ENCODE measurements at places on chromosomes 13 and 19.

- DNase-seq, result no peak
These were observed 14.3 kb downstream of the SPPL2B start for GRCh38 chr19:2342656-2343288.

GRCh38 chr13:99265821-99266426 lies 7.7 kb upstream of the GPR18 start:
- peak; percentile 49 for DNase-seq

DNA sequence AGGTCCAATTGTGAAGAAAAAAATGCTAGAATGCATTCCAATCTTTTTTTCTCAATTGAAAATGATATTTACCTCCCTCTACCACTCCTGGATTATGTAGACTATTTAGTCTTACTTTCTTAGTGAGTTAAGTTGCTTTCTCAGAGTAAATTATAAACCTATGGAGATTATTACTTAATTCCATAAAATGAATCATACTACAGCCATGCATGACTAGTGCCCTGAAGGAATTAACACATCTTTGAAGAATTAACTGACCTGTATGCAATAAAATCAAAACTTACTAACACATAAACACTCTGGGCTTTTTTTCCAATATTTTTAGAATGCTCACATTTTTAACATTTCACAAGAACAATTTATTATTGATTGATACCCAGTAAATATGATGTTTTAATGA lies 379.4 kb upstream of the DACH1 start:
- no peak for DNase-seq

DNA sequence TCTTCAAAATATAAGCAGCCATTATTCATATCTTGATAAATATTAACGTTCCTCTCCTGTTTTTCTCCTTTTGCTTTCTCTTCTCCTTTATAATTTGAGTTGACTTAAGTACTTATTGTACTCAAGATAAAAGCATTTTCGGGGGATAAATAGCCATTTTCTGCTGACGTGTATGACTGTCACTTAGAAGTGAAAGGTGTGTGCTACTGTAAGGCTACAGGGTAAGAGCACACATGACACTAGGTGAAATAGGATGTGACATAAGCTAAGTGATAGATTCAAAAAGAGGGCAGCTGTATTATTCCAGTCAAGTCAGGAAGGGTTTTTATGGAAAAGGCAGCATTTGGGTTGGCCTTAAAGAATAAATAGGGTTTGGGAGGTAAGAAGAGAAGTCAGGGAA lies 128.5 kb downstream of the GPC6 start:
- DNase-seq, result no peak

DNA sequence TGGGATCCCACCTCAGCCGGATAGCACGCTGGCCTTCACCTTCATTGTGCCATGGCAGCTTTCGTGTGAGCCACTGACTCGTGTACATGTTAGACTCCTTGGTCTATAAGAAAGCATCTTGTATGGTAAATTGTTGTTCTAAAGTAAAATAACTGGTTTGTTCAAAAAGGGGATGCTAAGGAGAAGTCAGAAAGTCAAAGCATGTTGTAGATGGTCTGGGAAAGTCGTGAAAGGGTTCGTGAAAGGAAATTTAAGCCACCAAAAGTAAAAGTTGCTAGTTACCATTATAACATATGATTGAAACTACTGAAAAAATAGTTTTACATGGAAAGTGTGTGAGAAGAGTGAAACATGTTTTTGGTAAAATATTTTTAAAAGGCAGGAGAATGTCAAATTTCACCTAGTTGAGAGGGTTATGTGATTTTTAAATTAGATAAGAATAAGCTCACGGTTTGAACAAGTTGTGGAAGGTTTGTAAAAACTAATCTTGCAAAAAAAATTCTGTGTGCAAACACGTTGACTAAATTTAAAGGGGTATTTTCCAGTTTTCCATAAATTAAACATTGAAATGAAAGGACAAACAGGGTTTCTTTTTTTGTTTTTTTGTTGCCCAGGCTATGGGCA lies 23.4 kb downstream of the DPRX start:
- DNase-seq, result no peak

- no peak for DNase-seq
These were observed 4.1 kb downstream of the C1QTNF9 start for GRCh38 chr13:24313439-24313838.

DNA sequence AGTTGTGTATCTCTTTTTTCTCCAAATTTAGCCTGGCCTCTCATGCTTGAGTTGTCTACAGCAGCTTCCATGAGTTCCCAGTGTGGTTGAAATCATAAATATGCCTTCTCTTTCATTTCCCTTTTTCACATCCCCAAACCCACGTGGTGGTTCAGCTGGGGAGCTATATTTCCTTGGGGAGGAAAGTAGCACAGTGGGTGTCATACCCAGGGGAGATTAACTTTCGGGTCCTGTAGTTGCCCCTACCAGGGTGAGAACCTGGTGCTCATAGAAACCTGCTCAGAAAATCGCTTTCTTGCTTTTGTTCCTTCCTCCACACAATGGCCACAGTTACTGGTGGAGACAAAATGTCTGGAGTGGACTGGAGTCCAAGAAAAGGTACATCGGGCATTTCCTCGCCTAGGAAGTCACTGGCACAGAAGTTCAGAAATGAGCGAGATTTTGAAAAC lies 7.0 kb upstream of the LILRA4 start:
- DNase-seq, result no peak

GRCh38 chr19:7746903-7747884 lies at the start of gene CD209:
TSS of gene CD209 (minus strand) at chr19:7747534. CDS start at chr19:7747511, 23 bp downstream.
- no peak for DNase-seq

GRCh38 chr13:40082639-40083038 lies 427.2 kb downstream of the COG6 start:
- no peak for DNase-seq

DNA sequence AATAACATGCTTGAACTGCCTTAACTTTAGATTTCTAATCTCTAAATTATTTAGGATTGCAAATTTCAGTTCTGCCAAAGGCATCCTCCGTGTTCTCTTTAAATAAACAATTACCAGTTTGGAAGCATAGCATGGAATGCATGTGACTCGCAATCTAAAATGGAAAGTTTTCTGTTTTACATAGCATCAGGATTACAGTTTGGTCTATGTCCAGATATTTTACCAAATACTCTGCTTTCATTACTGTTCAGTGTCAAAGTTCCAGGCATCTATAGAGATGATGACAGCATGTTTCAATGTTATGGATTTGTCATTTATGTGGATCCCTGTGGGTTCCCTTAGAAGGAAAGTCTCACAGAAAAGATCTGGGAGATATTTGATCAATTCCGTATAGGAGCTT lies 16.8 kb downstream of the FLT1 start:
- DNase-seq, result no peak

GRCh38 chr13:44211286-44211685 lies 162.3 kb upstream of the SERP2 start:
- DNase-seq, result peak; percentile 63

GRCh38 chr13:40344270-40345148 lies 321.9 kb downstream of the FOXO1 start:
- DNase-seq, result no peak

GRCh38 chr13:83048419-83048818 lies 833.9 kb downstream of the SLITRK1 start:
- no peak for DNase-seq

GRCh38 chr19:5078182-5078581 lies 109.3 kb downstream of the KDM4B start:
- no peak for DNase-seq

DNA sequence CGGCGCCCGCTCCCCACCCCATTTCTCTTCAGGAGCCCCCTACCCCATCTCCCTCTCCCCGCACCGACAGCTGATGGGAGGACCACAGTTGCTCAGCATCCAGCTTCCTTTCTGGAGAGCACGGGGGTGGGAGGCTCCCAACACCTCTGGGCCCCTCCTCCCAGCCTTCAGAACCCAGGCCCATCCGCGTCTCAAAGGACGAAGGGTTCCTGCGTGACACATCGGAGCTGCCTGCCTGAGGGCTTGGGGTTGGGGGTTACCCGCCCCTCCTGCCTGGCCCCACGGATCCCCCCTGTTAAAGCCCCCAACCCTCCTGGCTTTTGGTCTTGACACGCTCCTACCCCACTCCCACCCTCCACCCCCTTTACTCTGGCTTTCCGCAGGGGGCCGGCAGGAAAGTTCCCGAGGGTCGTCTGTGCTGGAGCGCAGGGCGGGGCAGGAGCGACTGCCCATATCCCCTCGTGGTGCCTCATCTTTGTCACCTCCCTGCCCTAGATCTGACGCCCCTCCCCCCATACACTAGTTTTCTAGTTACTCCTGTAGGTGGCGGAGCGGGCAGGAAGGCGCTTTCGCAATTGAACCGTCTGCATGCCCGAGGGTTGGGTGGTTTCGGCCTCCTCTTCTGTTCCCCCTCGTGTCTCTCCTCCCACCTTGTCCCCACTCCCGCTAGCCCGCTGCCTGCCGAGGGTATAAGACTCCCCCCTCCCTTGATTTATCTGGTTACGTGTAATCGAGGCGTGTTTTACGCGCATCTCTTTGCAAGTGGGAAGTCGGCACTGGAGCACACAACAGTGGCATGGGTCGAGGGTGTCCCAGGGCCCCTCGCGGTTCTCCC lies 924 bp downstream of the TRAPPC5 start:
- DNase-seq, result peak; percentile 82

DNA sequence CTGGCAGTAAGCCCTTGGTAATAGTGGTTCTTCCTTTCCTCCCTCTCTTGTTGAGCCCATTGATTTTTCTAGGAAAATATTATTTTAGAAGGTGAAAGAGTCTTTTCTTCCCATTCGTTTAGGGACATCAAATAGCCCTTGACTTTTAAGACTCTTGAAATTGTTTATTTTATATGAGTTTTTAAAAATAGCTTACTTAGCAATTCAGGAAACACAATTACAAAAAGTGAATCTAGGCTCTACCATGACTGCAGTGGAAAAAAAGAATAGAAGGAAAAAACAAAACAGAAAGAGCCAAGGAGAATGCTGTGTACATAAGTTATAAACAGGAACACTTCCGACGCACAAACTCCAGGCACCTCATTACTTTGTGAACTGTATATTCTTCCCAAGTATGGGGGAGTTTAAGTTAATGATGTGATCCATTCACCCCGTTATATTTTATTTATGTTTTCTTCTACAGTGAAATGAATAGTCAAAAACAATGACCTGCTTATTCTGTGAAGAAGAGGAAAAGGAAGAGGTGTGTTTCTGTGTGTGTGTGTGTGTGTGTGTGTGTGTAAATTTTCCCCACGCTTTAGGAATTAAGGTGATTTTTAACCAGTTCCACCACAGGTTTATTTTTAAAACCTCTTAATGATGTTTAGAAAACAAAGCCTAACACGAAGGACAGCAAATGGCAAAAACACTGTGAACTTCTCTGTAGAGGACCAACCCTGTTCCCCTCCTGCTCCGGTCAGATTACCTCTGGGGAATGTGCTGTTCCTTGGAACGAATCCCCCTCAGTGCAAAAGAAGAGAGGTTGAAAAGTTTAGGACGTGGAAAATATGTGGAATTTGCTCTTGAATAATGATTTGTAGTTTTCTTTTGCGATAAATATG lies 266.3 kb downstream of the KLF5 start:
- no peak for DNase-seq

DNA sequence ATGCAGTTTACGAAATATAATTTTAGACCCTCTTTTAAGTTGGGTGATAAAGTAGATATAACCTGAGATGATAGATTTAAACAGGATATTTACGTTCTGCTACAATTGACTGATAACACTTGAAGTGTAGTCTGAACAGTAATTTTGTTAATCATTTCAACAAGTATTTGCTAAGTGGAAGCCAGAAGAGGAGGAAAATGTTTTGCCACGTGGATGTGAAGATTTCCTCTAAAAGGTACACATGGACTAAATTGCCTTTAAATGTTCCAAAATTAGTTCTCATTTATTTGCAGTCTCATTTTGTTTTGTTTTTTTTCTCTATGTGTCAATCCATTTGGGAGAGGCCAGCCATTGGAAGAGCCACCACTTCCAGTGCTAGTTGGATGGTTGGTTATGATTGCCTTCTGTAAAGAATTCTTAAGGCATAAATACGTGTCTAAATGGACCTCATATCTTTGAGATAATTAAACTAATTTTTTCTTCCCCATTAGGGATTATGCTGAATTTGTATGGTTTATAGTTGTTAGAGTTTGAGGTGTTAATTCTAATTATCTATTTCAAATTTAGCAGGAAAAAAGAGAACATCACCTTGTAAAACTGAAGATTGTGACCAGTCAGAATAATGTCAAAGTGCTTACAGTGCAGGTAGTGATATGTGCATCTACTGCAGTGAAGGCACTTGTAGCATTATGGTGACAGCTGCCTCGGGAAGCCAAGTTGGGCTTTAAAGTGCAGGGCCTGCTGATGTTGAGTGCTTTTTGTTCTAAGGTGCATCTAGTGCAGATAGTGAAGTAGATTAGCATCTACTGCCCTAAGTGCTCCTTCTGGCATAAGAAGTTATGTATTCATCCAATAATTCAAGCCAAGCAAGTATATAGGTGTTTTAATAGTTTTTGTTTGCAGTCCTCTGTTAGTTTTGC lies 2.8 kb downstream of the MIR17HG start:
- no peak for DNase-seq

DNA sequence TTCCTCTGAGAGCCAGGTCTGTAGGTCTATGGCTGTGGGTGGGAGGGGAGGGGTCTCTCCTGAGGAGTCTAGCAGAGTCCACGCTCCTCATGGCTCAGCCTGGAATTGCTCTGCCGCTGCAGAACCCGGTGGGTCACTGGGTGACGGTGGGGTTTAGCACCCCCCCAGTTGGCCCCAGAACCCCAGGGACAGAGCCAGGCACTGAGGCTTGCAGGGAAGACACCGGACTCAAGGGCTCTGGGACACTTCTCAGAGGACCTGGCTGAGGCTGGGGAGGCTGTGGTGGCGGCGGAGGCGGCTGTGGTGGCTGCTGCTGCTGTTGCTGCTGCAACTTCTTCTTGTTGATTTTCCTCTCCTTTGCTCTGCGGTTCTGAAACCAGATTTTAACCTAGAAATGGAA lies 6.1 kb downstream of the CDX2 start:
- no peak for DNase-seq

DNA sequence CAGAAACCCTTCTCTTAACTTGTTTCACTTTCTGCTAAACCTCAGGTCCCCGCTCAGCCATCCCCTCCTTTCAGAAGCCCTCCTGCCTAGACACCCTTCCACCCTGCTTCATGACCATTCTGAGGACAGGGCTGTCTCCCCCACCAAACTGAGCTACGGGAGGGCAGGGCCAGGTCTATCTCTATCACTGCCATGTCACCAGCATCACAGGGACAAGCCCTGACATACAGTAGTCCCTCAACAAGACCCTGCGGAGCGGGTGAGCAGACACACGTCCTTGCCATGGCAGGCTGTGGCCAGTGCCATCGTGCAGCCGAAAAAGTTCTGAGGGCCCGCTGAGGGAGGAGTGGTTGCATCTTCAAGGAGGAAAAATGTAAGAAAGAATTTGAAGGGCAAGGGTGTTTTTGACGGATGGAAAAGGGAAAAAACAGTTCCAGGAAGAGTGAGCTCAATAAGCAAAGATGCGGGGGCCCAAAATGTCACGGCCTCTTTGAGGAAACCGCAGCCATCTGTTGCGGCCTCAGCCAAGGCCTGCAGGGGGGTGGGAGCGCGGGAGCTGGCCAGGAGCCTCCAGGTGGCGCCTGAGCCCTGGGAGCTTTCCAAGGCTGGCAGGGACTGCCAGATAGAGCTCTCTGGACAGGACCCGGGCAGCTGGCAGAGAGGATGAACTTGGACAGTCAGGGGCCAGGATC lies 8.1 kb downstream of the PTGIR start:
- no peak for DNase-seq

All from head of caudate nucleus (tissue), 42 donors.